Progenitor cell of endocrine pancreas (in vitro differentiated cells): ENCODE measurements at places on chromosomes 12 and 14. TPM values are rescaled to one million over a fixed set of nuclear protein-coding genes. Genes with fewer than 3 reads are reported as not detected.

TPH2 gene
- not detected in 2 replicates for total RNA-seq

TPPP2 gene
- 0.84 TPM in 1 of 2 replicates, not detected in the other for total RNA-seq

TAS2R9 gene
- total RNA-seq, result 0.26 and 0.29 TPM in 2 replicates

DNAAF2 gene
- 18.9 and 20.5 TPM in 2 replicates for total RNA-seq

LPAR5 gene
- 0.27 TPM in 1 of 2 replicates, not detected in the other for total RNA-seq

CIDEB gene
- 1.9 and 3.0 TPM in 2 replicates for total RNA-seq

LRRC9 gene
- total RNA-seq, result 3.2 and 3.7 TPM in 2 replicates

ASIC1 gene
- 5.2 and 5.7 TPM in 2 replicates for total RNA-seq

PRR4 gene
- 8.7 and 9.4 TPM in 2 replicates for total RNA-seq
